ENCODE measurements at places on chromosomes 2 and 18.
A peak's percentile ranks its signal among the peaks of the same experiment; 100 is the strongest.

GRCh38 chr18:8980918-8981317 lies 121.6 kb upstream of the NDUFV2 start:
- ATAC-seq: no peak

- no peak for ATAC-seq
Observed at GRCh38 chr2:45543257-45543656, 67.8 kb downstream of the SRBD1 start.

DNA sequence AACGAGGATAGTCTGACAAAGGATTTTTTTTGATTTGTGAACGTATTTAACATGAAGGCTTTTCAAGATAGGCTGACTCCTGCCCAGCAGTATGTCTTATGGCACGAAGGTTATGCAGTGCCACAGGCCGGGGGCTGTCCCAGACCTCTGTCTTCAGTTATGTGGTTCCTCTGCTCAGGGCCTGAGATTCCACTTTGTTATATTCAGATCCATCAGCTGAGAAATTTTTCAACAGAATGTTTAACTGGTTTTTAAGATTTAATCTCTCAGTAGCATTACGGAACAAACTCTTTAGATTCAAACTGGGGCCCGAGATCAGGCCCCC lies 20.0 kb downstream of the C2orf74 start:
- no peak for ATAC-seq

DNA sequence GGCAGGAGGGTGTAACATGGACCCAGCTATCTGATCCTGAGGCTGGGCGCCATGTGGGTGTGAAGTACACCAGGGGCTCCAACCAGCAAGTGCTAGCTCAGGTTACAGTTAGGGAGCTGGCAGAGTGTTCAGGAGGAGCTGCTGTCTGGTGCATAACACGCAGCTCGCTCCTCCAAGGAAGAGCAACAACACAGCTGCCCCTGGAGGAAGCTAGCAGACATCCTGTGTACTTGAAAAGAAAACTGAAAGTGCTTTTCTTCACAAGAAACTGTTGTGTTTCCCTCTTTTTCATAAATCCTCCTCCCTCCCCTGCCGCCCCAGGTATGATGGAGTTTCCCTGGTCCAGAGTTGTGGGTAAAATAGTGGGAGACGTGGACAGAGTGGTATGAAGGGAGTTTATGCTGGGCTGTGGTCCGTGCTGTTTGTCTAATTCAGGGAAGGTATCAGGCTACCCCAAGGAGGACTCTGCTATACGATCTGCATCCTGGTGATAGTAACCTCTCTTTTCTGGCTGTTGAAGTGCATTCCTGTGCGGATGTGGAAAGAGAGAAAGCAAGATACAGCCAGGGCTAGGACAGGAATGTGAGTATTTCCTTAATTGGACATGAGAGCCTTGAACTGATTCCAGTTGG lies 6.1 kb upstream of the LBH start:
- ATAC-seq: peak; percentile 45

- ATAC-seq: no peak
Observed at GRCh38 chr2:173830170-173830569, 135.0 kb downstream of the SP3 start.

DNA sequence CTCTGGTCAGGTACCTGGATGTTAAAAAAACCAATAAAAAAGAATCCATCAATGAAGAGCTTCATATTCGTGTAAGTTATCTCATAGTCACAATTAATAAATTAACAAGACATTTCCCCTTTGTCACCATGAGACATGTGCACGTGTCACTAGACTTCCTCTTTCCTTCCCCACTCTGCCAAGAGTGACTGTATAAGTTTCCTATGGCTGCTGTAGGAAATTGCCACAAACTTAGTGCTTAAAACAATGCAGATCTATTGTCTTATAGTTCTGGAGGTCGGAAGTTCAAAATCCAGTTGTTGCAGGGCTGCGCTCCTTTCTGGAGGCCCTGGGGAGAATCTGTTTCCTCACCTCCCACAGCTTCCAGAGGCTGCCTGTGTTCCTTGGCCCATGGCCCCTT lies 35.8 kb downstream of the SLC9A4 start:
- ATAC-seq: peak; percentile 68

DNA sequence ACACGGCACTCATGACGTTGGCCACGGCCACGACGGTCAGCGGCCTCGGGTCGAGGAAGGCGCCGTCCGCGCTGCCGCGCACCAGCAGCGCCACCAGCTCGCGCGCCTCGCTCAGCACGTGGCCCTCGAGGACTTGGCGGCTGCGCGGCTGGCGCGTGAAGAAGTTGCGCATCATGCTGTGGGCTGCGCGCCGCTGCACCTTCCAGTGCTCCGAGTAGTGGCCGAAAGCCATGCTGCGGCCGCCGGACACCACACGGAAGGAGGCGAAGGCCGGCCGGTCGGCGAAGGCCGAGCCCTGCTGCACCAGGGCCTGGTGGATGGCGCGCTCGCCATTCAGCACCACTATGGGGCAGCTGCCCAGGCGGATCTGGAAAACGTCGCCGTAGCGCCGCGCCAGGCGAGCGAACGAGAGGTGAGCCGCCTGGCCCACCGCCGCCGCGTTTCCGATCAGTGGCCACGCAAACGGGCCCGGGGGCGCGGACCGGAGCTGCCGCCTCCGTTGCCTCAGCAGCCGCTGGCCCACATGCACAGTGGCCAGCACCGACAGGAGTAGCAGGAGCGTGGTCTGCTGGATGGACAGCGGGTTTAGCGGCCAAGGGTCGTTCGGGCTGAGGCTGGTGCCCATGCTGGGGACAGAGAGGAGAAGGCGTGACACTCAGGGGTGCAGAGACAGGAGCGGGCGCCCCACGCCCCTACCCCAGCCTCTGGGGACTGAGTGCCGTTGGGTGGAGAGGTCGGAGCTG lies 1.0 kb downstream of the CYP1B1 start:
- no peak for ATAC-seq

- ATAC-seq: no peak
Observed at GRCh38 chr2:181399027-181399426, 58.2 kb upstream of the ITGA4 start.
